OCI-LY7 (cell line): ENCODE measurements at places on chromosomes 5 and 9. TPM values are rescaled to one million over a fixed set of nuclear protein-coding genes. Genes with fewer than 3 reads are reported as not detected.

DNA sequence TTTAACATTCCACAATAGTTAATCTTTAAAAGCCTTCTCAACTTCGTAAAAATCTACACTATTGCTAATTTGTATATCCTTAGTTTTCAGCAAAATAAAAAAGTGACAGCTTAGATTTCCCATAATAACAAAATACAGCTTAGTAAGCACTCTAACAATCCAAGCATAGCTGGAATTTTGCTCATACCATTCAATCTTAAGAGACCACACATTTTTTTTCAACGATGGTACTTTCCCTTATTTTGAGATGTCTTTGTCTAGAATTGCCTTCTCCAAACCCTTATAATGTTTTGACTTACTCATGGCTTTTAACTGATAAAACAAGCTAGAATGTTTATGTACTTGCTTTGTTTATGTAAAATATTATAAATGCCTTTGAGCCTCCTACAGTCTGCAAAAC, 65.6 kb downstream of the HOMER1 start:
- DNase-seq = no peak

The PCDHA4 gene
- total RNA-seq = not detected in 2 replicates

The SLF1 gene
- 16.0 and 18.8 TPM in 2 replicates for total RNA-seq

- no peak for DNase-seq
These were observed 539.2 kb downstream of the TLE1 start for GRCh38 chr9:81150016-81150625.

- no peak for DNase-seq
These were observed 759.3 kb upstream of the TYRP1 start for GRCh38 chr9:11933926-11934325.

The LRRC70 gene
- total RNA-seq = 1.3 and 1.6 TPM in 2 replicates

GRCh38 chr9:134317790-134318414, 8.4 kb upstream of the RXRA start:
- DNase-seq = no peak

GRCh38 chr9:133264235-133264764, 10.7 kb downstream of the ABO start:
- DNase-seq = no peak

The GABRB2 gene
- total RNA-seq = 5.1 and 5.5 TPM in 2 replicates

The PCDHGA4 gene
- total RNA-seq = 1.8 and 1.9 TPM in 2 replicates

GRCh38 chr5:170252720-170253350, 20.1 kb downstream of the C5orf58 start:
- DNase-seq = no peak

The PELO gene
- total RNA-seq = 8.8 and 10.2 TPM in 2 replicates

DNA sequence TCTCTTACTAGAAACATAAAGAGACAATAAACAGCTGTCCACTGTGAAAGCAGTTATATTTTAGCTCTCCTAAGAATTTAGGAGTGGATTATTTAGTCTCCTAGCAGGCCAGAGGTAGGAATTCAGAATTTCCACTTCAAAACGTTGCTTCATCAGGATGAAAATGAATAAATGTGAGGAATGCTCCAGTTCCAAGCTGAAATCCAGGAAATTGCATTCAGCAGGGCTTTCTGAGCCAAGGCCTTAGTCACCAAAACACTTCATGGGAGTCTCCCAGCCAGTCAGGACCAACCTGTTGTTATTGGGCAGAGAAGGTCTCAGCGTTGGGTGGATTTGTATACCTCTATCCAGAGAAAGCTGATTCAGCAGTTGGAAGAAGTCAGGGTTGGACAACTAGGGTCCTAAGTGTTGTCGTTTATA, 1040.3 kb downstream of the TLE1 start:
- no peak for DNase-seq

GRCh38 chr9:76289042-76289441, 105.2 kb downstream of the RFK start:
- DNase-seq = no peak

DNA sequence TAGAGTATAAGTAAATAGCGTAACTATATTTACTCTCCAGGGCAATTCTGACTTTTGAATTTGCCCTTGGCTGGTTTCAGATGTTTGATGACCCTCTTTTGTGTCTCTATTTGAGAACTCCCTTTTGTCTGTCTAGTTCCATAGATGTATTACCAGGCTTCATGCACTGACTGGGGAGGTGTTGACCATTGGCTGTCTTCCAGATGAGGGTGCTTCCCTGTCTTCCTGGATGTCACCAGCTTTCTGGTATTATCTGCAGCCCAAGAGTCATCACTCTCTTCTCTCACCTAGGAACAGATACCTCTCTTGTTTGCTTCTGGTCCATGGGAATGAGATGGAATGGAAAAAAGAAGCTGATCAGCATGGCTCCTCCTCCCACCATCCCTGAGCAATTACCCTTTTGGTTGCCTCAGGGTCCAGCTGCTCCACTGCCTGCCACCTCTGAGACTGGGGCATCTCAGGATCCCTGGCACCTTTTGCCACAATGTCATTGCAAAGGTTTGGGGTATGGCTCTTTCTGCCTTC, 58.7 kb upstream of the TMED7 start:
- no peak for DNase-seq

DNA sequence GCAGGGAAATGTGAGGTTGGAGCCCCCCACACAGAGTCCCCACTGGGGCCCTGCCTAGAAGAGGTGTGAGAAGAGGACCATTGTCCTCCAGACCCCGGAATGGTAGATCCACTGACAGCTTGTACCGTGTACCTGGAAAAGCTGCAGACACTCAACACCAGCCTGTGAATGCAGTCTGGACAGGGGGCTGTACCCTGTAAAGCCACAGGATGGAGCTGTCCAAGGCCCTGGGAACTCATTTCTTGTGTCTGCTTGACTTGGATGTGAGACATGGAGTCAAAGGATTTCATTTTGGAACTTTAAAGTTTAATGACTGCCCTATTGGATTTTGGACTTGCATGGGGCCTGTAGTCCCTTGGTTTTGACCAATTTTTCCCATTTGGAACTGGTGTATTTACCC, 535.0 kb upstream of the MEF2C start:
- no peak for DNase-seq

DNA sequence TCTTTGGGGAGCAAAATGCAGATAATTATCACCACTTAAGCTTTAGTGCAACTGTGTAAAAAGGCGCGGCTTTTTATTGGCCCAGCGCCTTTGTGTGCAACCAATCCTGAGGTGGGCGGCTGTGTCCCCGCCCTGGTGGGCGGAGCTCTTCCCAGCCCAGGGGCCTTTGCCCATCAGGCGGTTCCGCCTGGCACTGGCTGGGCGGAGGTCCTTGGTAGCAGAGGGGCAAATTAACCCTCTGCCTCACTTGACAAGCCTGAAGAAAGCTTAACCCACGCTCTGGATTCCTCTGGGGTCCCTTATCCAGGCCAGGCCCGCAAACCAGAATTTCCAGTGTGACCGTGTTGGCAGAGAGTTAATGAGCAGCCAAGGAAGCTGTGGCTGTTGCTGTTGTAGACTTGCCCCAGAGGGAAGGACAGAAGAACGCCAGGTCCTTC, 12.8 kb upstream of the NIPAL4 start:
- DNase-seq = no peak

GRCh38 chr9:111566234-111566633, 33.2 kb downstream of the PTGR1 start:
- DNase-seq = no peak

DNA sequence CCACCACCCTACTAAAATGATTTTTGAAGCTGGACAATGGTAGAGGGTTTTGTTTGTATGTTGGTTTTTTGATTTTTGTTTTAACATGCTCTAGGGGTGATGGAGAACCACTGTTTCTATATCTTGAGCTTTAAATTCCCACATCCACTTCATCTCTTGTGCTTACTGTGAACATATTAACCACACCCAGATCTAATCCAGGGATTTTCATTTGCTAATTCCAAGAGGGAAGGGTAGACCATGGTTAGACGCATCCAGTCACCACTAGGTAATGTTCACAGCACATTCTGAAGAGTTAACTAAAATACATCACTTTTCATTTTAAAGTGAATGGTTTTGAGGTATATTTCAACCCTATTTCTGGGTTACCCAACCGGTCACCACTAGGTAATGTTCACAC, 36.5 kb upstream of the IQGAP2 start:
- DNase-seq = no peak

DNA sequence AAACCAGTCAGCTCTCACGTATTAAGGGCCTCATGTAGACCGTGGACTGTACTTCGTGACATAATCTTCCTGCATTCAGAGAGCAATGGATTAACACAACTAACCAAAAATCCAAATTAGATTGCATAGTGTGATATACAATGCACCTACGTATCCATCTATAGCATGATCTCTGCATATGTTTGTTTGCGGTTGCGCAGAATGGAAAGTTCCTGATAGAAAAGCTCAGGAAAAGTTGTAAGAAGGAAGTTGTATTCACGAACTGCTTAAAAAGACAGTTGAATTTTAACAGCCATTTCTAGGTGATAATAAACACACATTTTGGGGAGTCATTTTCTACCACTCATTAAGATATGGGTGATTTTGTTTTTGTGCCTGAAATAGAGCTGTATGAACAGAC, 869.0 kb downstream of the TLE4 start:
- DNase-seq = no peak

GRCh38 chr5:128764601-128765310, 200.5 kb upstream of the SLC27A6 start:
- DNase-seq = no peak
